Naive thymus-derived CD4-positive, alpha-beta T cell (primary cell): ENCODE measurements at places on chromosomes 1 and 21.
A peak's percentile ranks its signal among the peaks of the same experiment; 100 is the strongest.

- DNase-seq, result no peak
Measured at GRCh38 chr1:57845041-57845440, 421.2 kb upstream of the DAB1 start.

DNA sequence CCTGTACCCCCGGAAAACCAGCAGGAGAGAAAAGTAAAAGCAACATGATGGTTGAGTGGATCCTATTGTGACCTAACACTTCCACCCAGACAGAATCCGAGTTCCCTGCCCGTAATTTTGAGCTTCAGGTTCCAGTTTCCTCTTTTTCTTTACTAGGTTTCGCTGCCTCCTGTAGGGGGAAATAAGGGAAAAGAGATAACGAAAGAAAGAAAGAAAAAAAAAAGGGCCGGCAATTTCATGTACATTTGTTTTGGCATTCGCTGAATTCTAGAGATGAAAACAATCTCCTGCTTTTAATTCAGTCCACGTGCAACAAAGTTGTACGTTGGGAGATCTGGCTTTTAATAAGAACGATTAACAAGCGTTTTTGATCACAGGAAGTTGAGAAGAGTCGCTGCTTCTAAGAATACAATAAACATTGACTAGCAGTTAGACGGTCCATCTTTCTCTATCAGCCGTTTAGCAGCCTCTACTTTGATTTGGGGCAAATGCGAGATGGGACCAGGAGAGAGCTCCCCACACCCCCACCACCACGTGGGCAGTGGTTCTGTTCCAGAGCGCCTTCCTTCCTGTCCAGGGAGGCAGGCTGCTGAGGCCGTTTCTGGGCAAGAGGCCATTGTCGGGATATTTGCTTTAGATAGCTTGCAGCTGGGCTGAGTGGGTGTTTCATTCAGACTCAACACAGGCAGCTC is 155.9 kb upstream of the RUNX1 start:
- peak; percentile 13 for DNase-seq

DNA sequence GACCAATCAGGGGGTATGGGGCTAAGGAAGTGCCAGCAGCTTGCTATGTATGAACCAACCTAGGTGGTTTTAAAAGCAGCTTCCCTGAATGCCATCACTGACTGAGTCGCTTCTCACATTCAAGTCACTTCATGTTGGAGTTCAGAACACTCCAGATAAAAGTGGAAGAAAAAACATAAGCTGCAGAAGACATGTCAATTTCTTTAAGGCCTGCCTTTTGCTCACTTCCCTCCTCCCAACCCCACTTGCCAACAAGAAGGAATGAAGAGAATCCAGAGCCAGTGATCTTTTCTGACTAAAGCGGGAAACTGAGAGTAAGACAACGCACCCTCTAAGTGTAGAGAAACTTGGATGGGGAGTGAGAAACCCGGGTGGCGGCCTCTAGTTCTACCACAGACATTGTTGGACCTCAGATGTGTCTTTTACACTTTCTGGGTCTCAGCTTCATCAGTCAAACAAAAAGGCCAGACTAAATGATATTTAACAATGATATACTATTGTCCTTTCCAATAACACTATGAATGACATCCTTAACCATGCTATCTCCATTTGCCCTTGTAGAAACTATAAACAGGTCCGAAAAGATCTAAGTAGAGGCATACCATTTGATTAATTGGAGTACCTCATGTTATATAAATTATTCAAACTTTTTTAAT is 54.1 kb downstream of the LUZP1 start:
- no peak for DNase-seq

- DNase-seq, result no peak
Measured at GRCh38 chr1:14603645-14604044, 5.2 kb downstream of the KAZN start.

DNA sequence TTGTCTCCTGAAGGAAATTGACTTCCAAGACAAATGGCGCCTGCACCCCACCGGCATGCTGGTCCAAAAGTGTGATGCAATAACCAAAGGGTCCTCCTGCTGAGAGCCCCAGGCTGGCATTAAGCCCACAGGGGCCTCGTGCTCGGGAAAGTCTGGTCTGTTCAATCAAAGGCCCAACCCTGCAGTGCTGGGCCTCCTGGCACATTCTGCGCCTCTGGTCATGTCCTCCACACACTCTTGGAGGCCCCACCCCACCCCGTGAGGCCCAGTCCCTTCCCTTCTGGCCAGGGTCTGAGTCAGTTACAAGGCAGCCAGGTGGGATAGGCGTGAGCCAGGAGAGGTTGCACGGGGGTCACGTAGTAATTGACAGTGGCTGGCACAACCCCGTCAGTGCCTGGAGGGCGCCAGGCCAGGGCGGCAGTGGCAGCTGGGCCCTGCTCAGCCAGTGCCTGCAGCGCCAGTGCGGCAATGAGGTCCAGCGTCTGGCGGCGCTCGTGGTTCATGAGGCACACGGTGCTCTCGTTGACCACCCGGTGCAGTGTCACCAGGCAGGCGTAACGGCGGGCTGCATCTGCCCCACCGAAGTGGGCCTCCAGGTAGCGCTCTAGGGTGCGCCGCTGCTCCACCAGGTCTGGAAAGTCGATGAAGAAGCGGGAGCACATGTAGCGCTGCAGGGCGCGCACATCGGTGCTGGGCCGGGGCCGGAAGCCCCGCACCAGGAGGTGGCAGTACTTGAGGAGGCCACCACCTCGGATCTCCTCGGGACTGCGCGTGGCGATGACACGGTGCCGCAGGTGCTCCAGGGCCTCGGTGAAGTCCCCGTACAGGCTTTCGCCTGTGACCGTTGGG is 6.8 kb downstream of the TENT5B start:
- no peak for DNase-seq
